ENCODE measurements at places on chromosomes 3 and 15. TPM values are rescaled to one million over a fixed set of nuclear protein-coding genes. Genes with fewer than 3 reads are reported as not detected.

- DNase-seq: no peak
Measured at GRCh38 chr3:61913701-61914100, 352.3 kb downstream of the PTPRG start.

GRCh38 chr3:152269056-152269830 is 514 bp downstream of the MBNL1 start:
- peak; percentile 77 for DNase-seq

- DNase-seq: no peak
Measured at GRCh38 chr3:73610493-73610892, 14.2 kb downstream of the PDZRN3 start.

- DNase-seq: no peak
Measured at GRCh38 chr3:104717828-104718196, 648.9 kb upstream of the ALCAM start.

- DNase-seq: no peak
Measured at GRCh38 chr3:35200056-35200455, 439.3 kb upstream of the ARPP21 start.

DNA sequence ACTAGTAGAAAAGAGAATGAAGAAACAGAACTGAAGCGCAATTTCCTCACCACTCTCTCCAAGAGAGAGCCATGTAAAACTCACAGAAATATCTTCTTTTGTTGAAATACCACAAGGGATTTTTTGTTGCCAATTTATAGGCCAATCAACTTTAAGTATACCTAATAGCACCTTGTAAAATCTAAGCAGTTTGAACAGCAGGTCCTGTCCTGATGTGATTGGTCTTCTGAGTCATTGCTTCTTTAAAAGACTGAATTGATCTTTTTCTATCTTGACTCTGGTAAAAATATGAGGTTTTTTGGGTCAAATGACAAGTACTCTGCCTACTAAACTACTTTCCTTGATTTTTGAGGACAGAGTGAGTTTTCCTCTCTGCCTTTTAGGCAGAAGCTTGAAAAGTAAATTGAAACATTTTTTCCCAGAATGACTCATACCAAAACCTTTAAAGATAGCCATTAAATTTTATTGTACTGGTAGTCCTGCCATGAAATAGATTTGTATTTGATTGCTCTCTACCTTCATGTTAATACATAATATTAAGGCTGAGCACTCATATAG is 343.9 kb upstream of the CBLB start:
- no peak for DNase-seq

DNA sequence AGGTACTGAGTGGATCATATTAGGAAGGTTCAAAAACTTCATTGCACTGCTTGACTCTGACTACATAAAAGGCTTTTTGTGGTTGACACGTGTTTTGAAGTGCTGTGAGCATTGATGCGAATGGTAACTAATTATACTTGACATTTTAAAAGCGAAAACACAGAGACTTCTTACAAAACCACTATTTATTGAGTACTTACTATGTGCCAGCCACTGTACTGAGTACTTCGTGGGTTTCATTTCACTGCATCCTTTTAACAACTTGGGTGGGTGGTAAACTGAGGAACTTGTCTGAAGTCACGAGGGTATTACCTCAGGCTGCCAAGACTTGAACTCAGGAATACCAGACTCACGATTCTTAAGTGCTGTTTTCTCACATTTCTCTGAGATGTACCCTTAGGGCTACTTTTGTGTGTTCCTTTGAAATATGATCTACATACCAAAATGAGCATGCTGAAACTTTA is 45.3 kb upstream of the PPP4R2 start:
- DNase-seq: no peak

DNA sequence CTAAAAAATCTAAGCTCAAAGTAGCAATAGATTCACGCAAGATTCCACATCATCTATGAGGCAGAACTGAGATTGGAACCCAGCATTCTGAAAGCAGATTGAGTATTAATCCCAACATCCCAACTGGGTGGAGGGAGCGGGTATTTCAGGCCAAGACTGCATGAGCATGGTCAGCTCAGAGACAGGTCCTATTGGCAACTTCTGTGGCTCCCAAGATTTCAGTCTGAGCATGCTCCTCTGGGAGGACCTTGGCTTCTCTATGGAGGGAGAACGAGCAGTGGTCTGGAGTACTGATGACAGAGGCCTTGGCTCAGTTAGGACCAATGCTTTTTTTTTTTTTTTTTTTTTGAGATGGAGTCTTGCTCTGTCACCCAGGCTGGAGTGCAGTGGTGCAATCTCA is 4.0 kb upstream of the ITGA11 start:
- no peak for DNase-seq

- DNase-seq: peak; percentile 18
Measured at GRCh38 chr15:91885714-91886270, 32.3 kb downstream of the SLCO3A1 start.

The HYKK gene
- 2.0 TPM for total RNA-seq

The ESYT3 gene
- 0.59 TPM for total RNA-seq

The FBXL2 gene
- 18.2 TPM for total RNA-seq

The SENP8 gene
- 13.5 TPM for total RNA-seq

The SPINK8 gene
- not detected for total RNA-seq

The TARS3 gene
- total RNA-seq: 21.2 TPM

The C3orf18 gene
- total RNA-seq: 15.6 TPM

The SLC6A1 gene
- 0.52 TPM for total RNA-seq

The TGM5 gene
- total RNA-seq: not detected

Data from neural progenitor cell (in vitro differentiated cells).